ENCODE measurements at places on chromosomes 5 and 9.

GRCh38 chr5:103451261-103451660 lies 111.3 kb downstream of the NUDT12 start:
- no peak for DNase-seq

DNA sequence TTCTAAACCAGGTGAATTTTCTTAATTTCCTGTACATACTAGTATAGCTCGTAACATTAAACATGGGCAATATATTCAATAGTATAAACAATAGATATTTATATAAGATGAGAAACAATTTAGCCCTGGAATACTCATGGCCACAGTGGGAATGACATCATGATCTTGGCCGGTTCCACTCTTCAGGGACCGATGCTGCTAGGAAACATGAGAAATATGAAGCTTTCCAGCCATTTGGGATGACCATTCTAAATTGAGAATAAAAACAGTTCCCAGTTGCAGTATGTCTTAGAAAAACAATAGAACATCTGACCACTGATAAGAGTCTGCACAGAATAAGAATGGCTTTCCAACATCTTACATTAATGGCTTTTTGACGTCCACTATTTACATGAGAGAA lies 33.3 kb upstream of the SLCO6A1 start:
- no peak for DNase-seq

DNA sequence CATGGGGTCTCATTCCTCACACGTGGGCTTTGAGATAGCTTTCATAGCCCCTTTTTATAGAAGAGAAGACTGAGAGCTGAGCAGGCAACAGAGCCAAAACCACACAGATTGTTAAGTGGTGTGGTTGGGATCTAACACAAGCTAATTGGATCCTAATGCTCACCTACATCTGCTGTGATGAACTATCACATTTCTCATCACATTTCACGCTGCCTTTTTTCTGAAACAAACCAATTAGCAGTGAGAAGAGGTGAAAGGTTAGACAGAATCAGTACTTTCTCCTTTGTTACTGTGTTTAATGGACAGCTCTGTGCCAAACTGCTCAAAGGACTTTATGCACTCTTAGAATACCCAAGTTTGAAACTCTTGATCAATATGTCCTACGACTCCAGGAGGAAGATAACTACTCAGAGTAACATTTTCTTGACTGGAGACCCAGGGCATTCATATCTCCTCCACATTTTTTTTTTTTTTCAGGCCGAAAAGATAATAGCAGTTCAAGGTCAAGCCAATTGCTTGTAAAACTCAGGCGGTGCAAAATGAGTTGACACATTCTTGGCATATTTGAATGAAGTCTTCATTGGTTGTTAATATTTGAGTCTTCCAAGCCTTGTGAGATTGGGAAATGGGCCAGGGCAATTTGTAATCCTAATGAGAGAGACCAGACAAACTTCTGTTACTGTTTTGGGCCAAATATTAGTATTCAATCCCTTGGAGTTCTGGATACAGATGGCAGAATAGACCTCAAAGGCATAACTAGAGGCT lies 138.4 kb downstream of the KCTD16 start:
- DNase-seq: no peak

DNA sequence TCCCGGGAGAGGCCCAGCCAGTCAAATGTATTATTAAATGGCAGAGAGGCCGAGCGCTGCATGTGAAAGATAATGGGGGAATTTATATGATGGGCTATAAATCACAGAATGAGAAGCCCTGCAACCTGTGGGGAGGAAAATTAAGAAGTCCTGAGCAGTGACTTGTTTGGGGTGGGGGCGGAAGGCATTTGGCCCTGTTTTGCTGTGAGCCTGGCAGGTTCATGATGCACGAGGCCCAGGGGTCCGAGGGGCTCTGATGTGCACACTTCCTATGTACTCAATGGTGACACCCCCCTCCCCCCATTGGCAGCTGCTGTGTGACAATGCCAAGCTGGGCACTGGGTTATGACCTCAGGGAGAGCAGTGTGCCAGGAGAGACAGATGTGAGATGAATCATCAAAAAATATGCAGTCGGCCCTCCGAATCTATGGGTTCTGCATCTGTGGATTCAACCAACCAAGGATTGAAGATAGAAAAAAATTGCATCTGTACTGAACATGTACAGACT lies 13.7 kb upstream of the DAB2IP start:
- DNase-seq: no peak

- DNase-seq: no peak
These were observed 54.4 kb upstream of the CKS2 start for GRCh38 chr9:89256642-89257041.

GRCh38 chr9:9719373-9720112 lies 893.3 kb downstream of the PTPRD start:
- DNase-seq: no peak

DNA sequence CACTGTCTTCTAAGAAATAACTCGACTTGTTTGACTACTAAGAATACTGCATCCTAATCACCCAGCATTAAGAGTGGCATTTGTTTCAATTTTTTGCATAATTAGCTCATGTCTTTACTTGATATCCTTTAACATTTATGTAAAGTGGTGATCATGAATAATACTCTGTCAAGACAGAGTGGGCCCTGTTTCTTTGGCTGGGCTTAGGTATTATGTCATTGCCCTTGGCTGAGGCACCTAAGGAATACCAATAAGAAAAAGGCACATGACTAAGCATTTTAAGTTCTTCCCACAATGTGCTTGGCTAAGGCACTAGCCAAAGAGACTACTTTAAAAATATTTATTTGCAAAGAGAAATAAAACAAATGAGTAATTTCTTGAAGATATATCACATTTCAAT lies 308.1 kb downstream of the CTNND2 start:
- DNase-seq: no peak

DNA sequence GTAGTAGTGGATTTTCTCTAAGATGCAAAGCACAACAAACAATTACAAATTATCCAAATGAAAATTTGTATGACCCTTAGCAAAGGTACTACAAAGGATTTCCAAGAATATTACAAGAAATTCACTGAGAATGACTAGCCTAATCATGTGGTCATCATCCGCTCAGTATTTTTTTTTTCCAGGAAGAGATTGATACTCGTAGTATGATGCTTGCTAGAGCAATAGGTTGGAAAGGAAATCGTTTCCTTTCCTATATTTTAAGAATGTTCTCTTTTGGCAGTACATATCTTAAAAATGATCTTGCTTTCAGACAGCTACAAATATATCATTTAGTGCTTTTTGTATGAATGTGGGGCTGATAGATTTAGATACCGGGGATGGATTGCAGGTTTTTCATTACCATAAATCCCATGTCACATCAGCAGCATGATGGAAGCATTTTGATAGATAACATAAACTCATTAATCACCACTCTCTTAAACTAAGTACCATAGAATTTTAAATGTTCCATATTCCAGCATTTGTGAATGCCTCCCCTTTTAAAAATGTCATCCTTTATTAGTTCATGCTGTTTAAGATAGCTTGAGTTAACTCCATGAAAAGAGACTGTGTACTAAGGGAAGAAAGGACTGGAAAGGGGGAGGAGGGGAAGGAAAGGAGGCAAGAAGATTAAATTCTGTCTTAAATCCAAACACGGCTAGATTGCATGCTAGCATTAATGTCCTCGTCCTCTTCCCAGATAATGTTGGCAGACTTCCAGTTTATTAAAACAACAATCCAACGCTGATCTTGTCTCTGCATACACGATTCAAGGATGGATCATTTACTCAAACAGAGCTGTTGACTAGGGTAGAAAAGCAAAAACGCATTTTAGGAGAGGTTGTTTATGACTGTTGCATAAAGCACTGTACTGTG lies 311.7 kb upstream of the ZNF608 start:
- no peak for DNase-seq

DNA sequence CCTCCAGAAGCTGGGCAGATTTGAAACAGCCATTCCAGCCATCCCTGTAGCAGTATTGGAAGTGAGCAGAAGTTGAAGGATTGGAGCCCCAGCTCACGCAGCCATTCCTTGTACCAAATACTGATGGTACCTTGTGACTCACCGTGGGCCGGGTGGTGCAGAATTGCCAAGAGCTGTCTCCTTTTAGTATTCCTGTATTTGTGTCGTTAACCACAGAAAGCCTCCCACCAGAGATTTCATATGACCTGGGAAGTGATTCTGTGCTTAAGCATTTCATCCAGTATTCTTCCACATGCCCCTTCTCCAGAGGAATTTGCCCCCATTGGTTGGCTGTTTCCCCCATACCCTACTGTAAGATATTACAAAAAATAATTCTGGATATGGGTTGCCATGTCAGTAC lies 17.7 kb upstream of the TLX3 start:
- no peak for DNase-seq

DNA sequence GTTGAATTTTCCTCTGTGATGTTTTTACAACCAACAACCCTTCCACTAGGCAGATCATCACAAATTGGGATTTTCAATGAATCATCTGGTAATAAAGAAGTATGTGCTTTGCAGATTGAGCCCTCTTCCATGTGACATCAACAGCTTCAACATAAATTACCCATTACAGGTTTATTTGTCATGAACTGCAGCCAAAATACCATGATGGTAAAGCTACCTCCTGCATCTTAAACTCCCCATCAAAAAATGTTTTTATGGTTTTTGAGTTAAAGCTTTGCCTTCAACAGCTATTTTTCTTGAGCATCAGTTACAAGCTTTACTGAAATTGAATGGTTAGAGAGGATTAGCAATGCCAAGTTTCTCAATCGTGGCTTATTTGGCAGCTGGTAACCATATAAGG lies 211.4 kb upstream of the TUSC1 start:
- DNase-seq: no peak

- no peak for DNase-seq
These were observed 356.9 kb upstream of the RGMB start for GRCh38 chr5:98416541-98416940.

DNA sequence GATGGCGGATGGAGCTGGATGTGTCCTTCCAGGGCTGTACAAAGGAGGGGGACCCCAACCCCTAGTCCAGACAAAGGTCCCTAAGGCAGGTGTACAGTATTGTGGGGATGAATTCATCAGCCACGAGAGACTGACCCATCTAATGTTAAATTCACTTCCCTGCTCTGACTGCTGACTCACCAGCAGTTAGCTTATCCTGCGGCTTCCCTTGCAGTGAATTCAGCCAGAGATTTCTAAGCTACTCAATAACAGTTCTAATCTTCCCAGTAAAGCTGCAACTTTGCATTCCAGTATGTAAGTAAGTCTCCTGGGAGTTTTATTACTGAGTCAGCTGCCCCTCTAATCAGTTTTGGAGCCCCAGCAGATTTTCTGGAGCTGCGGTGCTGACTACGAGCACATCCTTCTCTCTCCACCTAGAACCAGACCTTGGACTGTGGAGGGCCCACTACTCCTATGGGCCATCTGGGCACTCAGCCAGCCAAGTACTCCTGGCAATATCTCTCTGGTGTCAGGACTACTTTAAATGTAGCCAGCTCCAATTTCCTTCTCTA lies 16.1 kb downstream of the B4GALT1 start:
- DNase-seq: no peak

DNA sequence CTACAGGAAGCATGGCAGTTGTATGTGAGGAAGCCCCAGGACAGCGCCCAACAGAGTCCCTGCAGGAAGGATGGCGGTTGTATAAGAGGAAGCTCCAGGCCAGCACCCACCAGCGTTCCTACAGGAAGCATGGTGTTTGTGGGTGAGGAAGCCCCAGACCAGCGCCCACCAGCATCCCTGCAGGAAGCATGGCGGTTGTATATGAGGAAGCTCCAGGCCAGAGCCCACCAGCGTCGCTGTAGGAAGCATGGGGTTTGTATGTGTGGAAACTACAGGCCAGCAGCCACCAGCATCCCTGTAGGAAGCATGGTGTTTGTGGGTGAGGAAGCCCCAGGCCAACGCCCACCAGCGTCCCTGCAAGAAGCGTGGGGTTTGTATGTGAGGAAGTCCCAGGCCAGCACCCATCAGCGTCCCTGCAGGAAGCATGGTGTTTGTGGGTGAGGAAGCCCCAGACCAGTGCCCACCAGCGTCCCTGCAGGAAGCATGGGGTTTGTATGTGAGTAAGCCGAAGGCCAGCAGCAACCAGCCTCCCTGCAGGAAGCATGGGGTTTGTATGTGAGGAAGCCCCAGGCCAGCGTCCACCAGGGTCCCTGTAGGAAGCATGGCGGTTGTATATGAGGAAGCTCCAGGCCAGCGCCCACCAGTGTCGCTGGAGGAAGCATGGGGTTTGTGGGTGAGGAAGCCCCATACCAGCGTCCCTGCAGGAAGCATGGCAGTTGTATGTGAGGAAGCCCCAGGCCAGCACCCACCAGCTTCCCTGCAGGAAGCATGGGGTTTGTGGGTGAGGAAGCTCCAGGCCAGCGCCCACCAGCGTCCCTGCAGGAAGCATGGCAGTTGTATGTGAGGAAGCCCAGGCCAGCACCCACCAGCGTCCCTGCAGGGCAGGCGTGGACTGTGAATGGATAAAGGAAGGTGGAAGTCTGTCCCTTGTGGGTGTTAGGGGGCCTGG lies 79.0 kb downstream of the DAP start:
- DNase-seq: no peak

GRCh38 chr5:102375272-102375671 lies 79.2 kb upstream of the SLCO4C1 start:
- DNase-seq: no peak

GRCh38 chr5:56481428-56482357 lies 248.6 kb upstream of the ANKRD55 start:
- no peak for DNase-seq

GRCh38 chr5:219460-219863 lies 1.3 kb downstream of the SDHA start:
- no peak for DNase-seq

- DNase-seq: no peak
These were observed 18.7 kb downstream of the MYMK start for GRCh38 chr9:133505901-133506652.

- DNase-seq: no peak
These were observed 92.5 kb downstream of the FBXO38 start for GRCh38 chr5:148476302-148476701.

- DNase-seq: no peak
These were observed 83.4 kb downstream of the PAPPA start for GRCh38 chr9:116236979-116237378.

- no peak for DNase-seq
These were observed 78.7 kb downstream of the ACTL7B start for GRCh38 chr9:108776920-108777639.

- no peak for DNase-seq
These were observed 70.4 kb downstream of the GADD45G start for GRCh38 chr9:89675058-89675742.

GRCh38 chr9:73167614-73168013 lies 15.9 kb downstream of the ANXA1 start:
- DNase-seq: no peak

DNA sequence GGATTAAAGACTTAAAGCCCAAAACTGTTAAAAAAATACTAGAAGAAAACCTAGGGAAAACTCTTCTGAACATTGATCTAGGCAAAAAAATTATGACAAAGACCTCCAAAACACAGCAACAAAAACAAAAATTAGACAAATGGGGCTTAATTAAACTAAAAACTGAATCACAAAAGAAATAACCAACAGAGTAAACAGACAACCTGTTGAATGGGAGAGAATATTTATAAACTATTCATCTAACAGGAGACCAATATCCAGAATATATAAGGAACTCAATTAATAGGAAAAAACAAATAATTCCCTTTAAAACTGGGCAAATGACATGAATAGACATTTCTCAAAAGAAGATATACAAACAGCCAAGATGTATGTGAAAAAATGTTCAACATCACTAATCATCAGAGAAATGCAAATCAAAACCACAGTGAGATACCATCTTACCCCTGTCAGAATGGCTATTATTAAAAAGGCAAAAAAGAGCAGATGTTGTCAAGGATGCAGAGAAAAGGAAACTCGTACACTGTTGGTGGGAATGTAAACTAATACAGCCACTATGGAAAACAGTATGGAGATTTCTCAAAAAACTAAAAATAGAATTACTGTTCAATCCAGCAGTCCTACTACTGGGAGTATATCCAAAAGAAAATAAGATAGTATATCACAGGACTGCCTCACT lies 50.2 kb upstream of the TLX3 start:
- no peak for DNase-seq

GRCh38 chr9:89021154-89021803 lies 30.0 kb downstream of the S1PR3 start:
- no peak for DNase-seq

All from stimulated activated CD8-positive, alpha-beta memory T cell treated with anti-CD3 and anti-CD28 coated beads, Interleukin-12 subunit alpha, Interleukin-12 subunit beta, amount 100 ng/mL, for 4 hours (primary cell).